ENCODE measurements at places on chromosomes 12 and 14. TPM values are rescaled to one million over a fixed set of nuclear protein-coding genes. Genes with fewer than 3 reads are reported as not detected.

- DNase-seq, result no peak
Measured at GRCh38 chr12:7966563-7966962, 30.6 kb upstream of the SLC2A3 start.

DNA sequence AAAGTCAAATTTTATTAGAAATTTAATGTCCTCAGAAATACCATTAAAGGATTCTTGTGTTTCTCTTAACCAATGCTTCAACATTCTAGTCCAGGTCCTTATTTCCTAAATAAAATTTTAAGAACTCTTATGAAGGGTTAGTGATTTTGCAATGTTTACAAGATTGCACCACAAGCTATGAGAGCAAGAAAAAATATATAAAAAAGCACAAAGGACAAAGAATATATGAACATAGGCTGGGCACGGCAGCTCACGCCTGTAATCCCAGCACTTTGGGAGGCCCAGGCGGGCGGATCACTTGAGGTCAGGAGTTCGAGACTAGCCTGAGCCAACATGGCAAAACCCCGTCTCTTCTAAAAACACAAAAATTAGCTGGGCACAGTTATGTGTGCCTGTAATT lies 7.7 kb downstream of the RACGAP1 start:
- no peak for DNase-seq

- DNase-seq, result no peak
Measured at GRCh38 chr12:12221560-12221959, 45.3 kb downstream of the LRP6 start.

DNA sequence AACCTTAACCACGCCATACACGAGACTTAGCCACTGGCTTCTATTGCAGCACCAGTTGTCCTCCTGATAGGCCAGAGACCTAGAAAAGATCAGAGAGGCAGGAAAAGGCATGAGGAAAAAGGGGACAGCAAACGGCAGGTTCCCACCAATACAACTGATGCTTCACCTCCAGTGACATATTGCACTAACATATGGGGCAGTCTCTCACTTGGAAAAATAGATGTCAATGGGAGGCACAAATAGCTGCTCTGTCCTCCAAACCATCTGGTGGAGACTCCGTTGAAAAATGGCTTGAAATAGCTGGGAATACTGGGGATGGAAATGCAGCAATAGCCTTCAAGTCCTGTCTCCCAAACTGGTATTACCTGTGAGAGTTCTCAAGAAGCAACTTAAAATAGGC lies 20.3 kb downstream of the SLC8A3 start:
- no peak for DNase-seq

- no peak for DNase-seq
Measured at GRCh38 chr12:111067498-111067897, 147.1 kb upstream of the MYL2 start.

DNA sequence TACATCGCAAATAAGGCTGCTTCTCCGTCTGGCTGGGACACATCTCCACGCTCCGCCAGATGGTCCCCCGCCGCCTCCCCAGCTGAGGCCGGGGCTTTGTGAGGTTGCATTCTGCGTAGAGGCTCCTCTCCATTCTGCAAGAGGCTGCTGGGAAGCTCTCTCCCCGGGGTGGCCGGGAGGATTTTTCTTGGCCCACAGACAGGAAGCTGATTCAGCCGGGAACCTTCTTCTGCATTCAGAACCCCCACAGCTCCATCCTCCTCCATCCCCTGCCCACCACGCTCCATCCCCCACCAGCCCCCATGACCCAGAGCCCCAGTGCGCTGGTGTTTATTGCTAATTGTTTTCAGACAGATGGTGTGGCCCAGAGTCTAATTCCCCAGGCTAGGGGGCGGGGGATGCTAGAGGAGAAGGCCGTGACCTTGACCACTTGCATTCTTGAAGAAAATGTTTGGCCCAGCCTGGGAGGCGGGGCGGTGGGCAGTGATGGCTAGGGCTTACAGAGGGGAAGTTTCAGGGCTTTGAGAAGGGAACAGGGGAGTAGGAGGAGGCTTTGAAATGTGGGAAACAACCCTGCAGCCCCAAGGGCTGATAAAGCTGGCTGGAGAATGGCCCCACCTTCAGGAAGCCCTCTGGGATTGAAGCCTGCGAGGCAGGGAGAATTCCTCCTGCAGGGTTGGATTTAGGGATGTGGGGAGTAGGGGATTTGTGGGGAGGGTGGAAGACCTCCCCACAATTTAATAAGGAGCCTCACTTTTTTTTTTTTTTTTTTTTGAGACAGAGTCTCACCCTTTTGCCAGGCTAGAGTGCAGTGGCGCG lies 88.5 kb upstream of the NCOR2 start:
- DNase-seq, result peak; percentile 80

Gene INSM2
- not detected for polyA plus RNA-seq

Gene CCDC197
- polyA plus RNA-seq, result not detected

All from heart right ventricle (tissue), 16 donors.